Foreskin melanocyte (primary cell): ENCODE measurements at places on chromosomes 3 and 15.

- no peak for DNase-seq
Measured at GRCh38 chr3:17946619-17947018, 204.2 kb upstream of the TBC1D5 start.

DNA sequence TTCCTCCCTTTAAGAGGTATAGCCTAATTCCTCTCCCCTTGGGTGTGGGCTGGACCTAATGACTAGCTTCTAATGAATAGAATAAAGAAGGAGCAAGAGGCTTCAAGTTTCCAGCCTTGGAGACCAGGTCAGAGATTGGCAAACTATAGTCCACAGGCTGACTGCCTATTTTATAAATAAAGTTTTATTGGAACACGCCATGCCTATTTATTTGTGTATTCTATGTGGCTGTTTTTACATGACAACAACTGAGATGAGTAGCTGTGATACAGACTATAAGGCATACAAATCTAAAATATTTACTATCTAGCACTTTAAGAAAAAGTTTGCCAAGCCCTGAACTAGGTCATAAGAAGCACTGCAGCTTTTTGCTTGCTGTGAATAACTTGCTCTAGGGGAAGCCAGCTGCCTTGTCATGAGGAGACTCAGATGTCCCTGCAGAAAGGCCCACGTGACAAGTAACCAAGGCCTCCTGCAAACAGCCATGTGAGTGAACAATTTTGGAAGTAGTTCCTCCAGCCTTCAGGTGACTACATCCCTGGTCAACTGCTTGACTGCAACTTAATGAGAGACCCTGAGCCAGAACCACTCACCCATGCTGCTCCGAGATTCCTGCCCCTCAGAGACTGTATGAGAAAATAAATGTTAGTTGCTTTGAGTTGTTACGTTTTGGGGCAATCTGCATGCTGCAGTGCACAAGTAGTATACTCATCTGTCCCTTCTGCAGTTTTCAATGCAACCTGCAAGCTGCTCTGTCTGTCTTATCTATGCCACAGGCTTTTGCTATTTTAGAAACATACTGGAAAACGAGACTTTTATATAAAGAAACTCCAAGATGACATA is 21.1 kb upstream of the MAP3K13 start:
- peak; percentile 42 for DNase-seq

DNA sequence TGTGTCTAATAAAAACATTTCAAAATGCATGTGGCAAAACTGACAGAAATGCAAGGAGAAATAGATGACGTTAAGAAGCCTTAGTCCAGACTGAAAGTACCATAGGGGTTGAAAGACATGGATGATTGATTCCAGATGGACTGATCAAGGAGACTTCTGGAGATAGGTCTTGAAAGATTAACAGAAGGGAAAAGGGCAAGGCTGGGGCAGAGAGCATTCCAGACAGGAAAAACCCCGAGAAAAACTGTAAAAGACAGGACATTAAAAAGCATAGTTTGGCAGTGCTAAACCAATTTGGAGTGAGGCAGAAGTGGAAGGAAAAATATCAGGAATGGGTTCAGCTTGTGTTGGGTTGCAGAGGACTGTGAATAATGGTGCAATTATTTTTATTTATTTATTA is 375.2 kb upstream of the SGO1 start:
- no peak for DNase-seq

DNA sequence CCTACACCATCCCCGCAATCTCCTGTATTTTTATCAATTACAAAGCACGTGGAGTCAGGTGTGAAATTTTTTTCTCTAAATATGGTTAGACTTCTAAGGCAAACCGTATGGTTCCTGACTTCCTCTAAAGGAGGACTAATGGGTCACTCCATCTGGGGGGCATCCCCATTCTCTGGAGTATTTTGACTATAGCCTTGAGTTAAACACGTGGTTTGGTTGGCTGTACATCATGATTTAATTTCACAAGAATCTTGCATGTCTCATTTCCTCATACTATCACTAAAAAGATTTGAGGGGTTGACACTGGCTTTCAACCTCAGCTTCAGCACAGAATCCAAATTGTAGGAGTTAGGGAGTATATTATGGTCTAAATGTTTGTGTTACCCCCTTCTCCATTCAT is 25.3 kb upstream of the ZNF770 start:
- DNase-seq: no peak

DNA sequence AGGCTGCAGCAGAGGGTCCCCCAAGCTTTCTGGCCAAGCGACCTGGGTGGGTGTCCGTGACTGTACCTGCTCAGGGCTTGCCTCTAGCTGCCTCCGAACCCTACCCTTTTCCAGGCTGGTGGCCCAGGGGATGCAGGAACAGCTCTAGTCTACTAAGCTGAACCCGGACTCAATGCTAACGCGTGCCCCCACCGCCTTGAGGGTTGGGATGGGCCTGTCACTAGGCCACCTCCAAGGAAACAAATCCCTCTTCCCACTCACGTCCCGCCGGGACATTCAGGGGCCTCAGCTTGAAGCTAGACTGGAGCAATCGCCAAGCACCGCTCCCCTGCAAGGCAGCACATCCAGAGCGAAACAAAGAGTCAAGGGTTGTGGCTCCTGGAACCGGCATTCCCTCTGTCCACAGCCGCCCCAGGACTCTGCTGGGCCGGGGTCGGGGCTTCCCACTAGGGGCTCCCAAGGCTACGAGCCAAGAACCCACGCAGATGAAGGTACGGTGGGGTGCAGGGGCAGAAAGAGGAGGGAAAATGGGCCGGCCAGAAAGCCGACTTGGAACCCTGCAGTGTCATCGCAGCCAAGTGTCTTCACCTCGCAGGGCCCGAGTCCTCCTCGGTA is 2.9 kb downstream of the FBXL22 start:
- no peak for DNase-seq

- no peak for DNase-seq
Measured at GRCh38 chr3:54294214-54294613, 171.9 kb downstream of the CACNA2D3 start.

- no peak for DNase-seq
Measured at GRCh38 chr3:14393440-14394106, 8.8 kb upstream of the SLC6A6 start.

DNA sequence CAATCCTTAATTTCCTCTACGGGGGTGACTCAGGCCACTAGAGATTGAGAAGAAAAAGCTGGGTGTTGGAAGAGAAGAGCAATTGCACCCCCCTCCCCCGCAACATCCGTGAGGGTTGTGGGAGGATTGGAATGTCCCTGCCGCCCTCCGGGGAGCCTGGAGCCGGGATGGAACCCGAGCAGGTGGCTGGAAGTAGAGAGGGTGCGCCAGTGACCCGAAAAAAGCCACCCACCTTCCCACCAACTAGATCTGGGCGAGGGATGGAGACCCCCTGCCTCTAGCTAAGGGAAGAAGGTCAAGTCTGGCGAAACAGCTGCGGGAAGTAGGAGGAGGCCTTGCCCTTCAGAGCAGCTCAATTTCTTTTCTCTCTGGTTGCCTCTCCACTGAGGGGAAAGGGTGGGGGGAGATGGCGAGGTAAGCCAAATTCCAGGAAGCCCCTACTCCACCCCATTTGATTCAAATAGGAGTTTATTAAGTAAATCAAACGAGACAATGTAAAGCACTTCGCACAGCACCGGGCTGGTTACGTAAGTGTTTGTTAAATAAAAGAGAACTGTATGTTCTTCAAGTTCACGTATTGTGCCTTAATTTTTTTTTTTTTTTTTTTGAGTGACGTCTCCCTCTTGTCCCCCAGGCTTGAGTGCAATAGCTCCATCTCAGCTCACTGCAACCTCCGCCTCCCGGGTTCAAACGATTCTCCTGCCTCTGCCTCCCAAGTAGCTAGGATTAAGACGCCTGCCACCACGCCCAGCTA is 1.1 kb upstream of the WWTR1 start:
- DNase-seq: no peak

DNA sequence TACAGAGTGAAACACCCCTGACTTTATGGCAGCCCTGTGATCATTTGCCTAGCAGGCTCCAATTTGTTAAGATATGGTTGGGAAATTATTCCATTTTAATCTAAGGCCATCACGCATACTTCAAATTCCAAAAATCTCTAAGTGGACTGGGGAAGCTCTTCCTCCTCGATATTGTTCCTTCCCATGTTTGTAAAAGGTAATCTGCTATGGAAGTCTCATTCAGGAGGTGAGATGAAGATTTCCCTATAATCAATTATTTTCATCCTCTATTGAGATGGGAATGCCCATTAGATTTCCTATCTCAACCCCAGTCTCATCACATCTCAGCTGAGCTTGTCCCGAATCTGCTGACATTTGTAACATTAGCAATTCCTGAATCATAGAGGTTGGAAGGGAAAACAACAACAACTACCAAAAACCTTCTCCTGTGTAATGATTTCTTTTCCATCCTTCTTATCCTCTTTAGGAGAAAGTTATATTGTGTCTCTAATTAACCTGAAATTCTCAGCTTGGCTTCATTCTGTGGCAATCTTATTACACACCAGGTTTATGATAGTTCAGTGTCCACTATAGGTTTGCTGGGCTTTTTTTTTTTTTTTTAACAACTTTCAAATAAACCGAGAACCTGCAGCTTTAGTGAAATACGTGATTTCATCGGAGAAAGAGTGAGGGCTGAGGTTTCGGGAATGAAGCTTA is 2.2 kb upstream of the NR2F2 start:
- no peak for DNase-seq

GRCh38 chr15:92899601-92899947 is 550 bp upstream of the CHD2 start:
- DNase-seq: no peak

- DNase-seq: no peak
Measured at GRCh38 chr3:11532931-11533391, 110.8 kb downstream of the VGLL4 start.

GRCh38 chr3:151379083-151379734 is 5.3 kb downstream of the P2RY12 start:
- no peak for DNase-seq

DNA sequence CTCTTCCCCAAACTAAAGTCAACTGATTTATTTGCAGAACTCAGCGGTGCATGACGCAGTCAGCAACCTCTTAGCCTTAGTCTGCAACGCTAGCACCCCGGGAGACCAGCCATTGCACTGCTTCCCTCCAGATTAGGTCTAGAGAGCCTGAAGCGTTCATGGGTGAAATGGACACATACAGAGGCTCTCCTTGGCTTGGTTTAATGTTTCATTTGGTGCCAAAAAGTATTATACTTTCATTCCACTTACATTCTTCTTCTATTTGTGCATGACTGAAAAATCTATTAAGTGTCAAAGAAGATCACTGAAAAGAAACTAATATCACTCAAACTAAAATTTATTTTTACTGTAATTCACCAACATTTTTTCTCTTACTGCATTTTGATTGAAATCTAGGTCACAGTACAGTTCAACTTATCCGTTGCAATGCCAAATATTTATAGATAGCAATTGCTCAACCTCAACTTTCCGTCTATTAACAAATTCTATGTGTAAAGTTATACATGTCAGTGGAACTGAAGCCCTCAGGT is 116.2 kb downstream of the ROBO1 start:
- no peak for DNase-seq

GRCh38 chr15:100751585-100751984 is 128.0 kb upstream of the ALDH1A3 start:
- no peak for DNase-seq

DNA sequence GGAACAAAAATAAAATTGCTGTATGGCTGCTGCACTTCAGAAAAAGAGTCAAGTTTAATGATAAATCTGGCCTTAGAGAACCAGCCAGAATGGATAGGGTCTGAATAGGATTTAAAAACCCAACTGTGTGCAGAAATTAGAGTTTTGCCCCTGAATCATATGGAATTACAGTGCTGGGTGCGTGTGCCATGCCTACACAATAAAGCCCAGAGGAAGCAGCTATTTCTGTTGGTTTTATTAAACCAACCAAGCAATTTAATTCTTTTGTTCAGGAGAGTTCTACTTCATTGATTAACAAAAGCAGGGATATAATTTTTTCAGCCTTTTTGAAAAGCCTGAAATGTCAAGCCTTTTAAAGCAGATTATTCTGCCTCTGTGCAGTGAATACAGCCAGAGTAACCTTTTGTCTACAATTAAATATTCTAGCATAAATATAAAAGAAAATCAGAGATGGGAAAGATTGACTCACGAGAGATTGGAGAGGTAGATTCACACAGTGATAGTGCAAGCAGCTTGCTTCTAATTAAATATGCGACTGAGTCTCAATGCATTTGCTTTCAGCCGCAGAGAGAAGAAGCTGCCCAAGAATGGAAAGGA is 66.7 kb upstream of the DNAJC19 start:
- DNase-seq: no peak

GRCh38 chr15:72797338-72797689 is 13.8 kb upstream of the ADPGK start:
- no peak for DNase-seq

GRCh38 chr3:126550488-126551051 is 8.2 kb downstream of the C3orf22 start:
- no peak for DNase-seq

- DNase-seq: no peak
Measured at GRCh38 chr3:103499967-103500366, 1065.2 kb downstream of the ZPLD1 start.

- no peak for DNase-seq
Measured at GRCh38 chr3:189355481-189356201, 183.9 kb downstream of the TPRG1 start.

- DNase-seq: no peak
Measured at GRCh38 chr3:54243056-54243931, 120.9 kb downstream of the CACNA2D3 start.

DNA sequence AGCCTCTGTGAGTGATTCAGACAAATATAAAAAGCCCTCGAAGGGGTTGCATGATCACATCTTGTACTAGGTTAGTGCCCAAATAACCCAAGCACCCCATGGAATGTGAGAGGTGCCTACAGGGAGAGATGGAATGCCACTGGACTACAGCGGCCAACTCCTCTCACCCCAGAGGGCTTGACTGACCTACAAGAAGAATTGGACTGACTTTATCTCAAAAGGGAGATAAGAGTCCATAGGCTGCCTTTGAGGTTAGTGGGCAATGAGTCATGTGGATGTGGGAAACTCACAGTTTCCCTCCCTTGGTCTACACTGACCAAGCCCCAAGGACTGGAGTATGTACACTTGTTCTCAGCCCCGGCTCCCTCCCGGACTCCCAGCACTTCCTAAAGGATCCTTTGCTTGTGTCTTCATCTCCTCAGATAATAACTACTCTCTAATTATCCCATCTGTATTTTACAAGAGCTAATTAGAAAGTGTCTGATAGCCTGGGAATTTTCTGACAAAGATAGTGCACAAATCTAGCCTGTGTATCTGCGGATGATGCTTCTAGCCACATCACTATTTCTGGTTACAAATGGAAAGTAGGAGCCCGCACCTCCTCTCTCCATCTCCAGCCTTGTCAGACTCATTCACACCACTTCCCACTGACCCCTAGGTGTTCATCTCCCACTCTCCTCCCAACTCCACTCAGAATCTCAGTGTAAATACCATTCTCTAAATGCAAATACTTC is 547.8 kb upstream of the TBL1XR1 start:
- no peak for DNase-seq
